ENCODE measurements at places on chromosomes 2 and 18.

- DNase-seq = no peak
These were observed 895.2 kb downstream of the TRIB2 start for GRCh38 chr2:13611939-13612338.

DNA sequence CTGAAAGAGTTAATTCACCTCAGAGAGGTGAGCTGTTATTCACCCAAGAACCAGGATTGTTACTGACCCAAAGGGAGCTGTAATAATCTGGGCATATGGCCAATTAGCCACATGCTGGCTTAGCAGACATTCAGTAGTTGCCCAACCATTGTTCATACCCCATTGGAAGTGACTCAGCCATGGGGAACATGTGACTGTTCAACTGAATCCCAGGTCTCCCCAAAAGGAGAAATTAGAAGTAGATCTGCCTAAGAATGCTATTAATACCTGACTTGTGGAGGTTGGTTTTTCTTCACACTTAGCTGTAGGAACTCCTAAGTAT lies 272.6 kb upstream of the UBE2E3 start:
- DNase-seq = peak; percentile 26

DNA sequence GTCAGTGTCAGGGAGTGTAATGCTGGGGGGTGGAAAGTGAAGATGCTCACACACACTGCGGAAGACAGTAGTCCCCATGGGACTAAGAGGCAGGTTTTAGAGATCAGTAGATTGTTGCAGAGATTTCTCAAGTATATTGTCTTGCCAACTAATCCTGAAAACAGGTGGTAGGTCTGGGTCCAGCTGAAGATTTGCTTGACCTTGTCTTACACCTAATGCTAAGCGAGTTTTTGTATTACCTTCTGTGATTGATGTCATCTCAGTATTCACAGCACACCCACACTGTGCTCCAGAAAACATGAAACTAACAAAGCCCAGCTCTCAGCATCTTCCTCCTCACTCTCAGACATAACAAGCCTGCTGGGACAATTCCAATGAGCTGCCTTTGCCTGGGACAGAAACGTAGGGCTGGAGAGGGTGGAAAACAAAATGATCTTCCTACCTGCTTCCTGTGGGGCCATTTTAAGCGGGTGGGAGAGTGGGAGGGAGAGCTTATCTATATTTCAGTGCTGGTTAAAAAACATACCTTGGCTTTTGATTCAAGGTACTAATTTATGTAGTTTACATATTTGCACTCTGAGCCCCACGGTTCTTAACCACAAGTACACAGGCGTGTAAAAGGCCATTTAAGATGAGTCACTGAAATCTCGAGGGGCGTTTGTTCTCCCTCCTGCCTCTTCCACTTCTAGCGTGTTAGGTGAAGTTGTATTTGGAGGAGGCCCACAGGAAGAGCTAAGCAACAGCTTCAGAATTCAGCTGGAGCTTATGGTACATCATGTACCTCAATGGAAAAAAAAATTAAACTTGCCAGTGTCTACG lies 23.1 kb upstream of the RBMS1 start:
- DNase-seq = no peak

- no peak for DNase-seq
These were observed 226.5 kb downstream of the ANAPC1 start for GRCh38 chr2:111657351-111657975.

GRCh38 chr2:7672027-7672684 lies 754.9 kb downstream of the RNF144A start:
- DNase-seq = peak; percentile 48

DNA sequence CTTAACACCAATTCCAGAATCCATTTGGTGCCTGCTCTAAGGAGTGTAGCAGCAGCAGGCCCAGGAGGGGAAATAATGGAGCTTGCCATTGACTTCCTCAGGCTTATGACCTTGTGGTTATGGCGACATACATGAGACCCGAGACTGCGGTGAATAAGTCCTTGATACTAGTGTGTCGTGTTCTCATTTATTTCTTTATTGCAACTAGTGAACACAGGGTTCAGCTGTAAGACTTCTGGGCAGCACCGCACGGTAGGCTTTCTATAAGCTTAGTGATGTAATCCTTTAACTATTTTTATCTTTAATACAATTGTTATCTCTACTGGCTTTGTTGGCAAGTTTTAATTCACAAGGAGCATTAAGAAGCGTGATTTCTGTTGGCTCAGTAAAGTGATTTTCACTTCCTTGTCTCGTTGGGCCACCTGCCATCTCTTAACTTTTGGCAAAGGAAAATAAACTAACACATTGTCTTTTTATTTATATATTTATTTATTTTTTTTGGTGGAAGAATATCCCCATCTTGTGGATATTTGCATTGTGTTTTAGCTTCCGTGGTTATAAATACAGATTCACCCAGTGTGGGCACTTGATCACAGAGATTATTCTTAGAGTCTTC lies 139.8 kb downstream of the LTBP1 start:
- DNase-seq = no peak

DNA sequence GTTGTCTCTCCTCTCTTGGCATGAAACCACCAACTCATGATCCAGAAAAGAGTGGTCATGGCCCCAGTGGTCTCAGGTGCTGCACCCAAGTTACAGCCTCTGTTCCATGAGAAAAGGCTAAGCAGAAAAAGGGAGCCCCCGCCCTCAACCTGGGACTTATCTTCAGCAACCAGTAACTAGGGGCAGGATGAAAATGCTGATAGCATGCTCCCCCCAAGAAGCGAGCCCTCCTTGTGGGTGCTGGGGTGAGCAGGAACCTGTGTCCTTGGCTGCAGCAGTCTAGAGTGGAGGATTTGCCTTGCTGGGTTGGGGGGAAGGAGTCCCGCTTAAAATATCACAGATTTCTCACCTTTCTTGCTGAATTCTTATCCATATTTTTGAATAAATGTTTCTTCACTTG lies 490.0 kb downstream of the SUCLG1 start:
- DNase-seq = no peak

- no peak for DNase-seq
These were observed 57.5 kb upstream of the MSTN start for GRCh38 chr2:190119923-190120590.

DNA sequence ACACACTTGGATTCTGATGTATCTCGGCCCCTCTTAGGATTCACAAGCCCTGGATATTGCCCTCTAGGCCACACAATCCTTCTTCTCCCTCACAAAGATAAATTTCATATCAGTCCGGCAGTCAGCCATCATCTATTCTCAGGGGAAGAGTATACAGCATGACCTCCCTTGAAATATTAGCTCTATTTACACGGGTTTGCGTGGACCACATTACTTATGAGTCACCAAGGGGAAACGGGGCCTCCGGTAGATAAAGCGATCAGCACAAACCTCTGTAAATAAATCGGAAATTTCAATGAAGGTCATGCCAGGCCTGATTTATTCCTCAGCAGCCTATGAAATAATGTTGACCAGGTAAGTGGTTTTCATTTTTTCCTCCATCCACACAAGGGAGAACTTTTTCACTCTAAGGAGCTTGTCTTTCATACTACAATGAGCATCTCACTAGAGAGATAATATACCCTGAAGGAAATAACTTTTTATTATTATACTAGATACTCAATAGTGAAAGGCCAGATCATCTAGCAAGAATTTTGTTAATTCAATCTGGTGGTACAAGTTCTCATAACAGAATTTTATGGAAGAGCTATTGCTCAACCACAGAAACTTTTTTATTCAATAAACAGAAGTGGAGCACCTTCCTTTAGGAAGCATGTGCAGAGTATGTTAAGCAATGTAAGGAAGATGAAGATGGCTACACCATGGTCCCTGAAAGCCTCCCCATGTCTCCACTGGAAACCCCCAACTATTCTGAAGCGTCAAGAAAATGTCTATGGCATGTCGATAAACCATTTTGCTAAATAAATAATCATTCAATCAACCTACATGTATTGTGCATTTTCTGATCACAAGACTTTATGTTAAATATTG lies 125.2 kb upstream of the PIK3C3 start:
- DNase-seq = no peak

DNA sequence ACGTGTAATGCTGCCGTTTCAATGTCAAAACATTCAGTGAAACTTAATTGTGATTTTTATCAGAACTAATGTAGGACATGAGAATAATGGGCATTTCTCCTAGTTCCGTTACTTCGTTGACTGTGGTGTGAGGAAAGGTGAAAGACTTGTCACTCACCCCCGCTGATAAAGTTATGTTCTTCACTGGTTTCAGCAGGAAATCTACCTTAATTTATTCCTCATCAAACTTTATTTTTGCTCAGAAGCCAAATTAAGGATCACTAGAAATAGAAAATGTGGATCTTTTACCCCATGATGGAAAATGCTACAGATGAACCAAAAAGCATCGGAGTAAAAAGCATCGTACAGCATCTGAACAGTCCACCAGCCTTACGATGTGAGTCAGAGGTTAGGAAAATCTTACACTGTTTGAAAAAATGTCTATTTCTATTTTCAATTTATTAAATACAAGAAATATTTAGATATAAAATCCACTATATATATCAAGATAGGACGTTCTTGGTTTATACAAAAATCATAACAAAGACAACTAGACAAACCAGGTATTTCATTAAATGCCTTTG lies 1.0 kb upstream of the ROCK1 start:
- no peak for DNase-seq

GRCh38 chr2:209600341-209601171 lies 171.1 kb upstream of the UNC80 start:
- DNase-seq = no peak

DNA sequence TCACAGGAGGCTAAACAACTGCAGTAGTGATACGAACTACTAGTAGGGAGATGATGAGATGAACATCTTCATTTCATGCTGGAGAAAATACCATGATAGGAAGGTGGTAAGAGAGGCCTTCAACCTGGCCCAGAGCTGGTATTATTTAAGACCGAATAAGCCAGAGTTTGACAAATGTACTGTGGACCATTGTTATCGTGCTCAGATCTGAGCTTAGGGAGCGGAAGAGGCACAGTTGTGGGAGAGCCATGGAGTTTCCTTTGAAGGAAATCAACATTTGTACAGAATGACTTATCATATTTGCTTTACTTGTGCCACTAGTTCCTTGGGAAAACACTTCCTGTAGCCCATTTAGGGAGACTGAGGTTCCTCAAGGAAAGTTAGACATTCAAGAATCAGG lies 260.6 kb upstream of the TNP1 start:
- DNase-seq = no peak

DNA sequence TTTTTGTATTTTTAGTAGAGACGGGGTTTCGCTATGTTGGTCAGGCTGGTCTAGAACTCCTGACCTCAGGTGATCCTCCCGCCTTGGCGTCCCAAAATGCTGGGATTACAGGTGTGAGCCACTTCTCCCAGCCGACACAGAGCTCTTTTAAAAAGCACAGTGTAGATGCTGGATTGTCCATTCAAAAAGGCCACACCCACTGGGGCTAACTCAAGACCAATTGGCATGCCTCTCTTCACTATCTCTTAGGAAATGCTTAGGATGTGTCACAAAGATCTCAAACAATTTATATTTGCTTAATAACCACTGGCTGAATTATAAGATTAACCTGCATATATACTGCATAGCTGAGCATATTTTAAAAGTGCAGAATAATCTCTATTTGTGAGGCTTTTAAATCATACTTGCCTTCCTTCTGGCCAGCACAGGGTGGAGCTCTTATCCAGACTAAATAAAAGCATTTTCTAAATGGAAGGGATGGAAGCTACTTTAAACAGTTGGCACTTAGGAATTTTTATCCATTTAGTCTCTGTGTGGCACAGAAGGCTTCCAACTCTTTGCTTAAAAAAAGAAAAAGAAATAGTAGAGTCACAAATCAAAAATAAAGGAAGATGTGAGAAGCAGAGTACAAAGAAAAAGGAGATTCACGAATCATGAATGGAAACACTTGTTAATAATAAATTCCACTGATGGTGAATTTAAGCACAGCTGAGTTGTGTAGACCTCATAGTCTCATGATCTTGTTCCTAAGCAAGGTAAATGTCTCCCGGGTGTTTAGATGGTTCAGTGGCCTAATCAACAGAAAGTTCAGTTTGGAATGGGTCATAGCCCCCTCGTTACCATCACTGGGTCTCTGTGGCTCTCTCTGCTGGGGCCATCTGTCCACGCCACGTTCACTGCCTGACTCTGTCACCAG lies 22.4 kb downstream of the CRYGD start:
- no peak for DNase-seq

GRCh38 chr2:126843081-126843480 lies 55.6 kb upstream of the TEX51 start:
- no peak for DNase-seq

DNA sequence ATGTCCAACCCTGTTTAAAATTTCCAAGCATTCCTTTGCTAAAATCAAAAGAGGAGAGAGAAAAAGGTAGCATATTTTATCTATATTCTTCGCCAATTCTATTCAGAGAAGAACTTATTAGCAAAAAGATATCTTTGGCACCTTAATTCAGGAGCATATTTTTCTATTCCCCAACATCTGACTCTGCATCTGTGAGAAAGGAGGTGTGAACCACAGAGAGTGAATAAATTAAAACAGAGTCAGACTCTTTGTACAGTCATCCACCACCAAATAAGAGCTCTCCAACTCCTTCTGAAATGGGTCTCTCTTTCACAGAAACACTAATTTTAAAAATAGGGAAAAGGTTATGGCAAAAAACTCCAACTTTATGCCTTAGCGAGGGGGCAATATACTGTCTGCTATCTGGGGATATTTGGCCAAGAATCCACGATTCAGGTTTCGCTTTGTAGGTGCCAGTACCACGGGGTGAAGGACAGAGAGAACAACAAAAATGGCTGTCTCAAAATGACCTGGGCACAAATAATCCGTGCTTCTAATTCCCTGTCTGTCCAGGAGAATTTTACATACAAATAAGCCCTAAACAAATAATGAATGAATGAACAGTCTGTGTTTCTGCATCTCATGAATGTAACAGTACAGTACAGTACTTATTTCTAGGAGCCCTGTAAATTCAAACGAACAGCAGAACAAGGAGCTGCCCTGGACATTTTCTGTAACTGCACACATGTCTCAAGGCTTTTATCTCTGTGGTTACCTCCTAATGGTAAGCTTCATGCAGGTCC lies 43.4 kb downstream of the EPB41L3 start:
- no peak for DNase-seq

- no peak for DNase-seq
These were observed 31.9 kb downstream of the UXS1 start for GRCh38 chr2:106161938-106162820.

- no peak for DNase-seq
These were observed 213.9 kb downstream of the PTH2R start for GRCh38 chr2:208620487-208620978.

DNA sequence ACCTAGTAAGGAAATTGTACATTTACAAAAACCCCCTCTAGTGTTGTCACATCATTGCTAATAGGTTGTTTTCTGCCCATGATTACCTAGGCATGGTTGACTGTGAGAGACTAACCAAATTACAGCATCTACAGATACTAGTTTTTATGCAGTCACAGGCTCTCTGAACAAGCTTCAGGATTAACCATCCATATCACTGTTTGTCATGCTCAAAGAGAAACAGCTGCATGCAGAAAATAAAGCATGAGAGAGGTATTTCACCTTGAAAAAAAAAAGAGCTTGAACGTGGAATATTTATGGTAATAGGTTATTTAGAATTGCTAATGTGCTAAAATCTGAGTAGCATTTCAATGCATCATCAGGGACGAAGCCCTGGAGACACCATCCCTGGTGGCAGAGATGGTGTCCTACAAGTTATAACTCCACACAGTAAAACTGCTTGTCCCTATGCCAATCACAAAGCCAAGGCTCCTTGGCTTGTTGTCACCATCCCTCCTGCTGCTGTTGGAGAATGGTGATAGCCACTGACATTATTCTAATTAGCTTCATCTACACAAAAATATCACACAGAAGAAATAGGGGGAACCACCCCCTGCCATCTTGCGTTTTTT lies 5.4 kb downstream of the NEB start:
- DNase-seq = no peak

GRCh38 chr2:135985826-135986393 lies 484 bp upstream of the DARS1 start:
- DNase-seq = no peak

- DNase-seq = no peak
These were observed 66.4 kb upstream of the MMADHC start for GRCh38 chr2:149653831-149654445.

All from neuronal stem cell (in vitro differentiated cells).